ENCODE measurements at places on chromosomes 2 and 18.

DNA sequence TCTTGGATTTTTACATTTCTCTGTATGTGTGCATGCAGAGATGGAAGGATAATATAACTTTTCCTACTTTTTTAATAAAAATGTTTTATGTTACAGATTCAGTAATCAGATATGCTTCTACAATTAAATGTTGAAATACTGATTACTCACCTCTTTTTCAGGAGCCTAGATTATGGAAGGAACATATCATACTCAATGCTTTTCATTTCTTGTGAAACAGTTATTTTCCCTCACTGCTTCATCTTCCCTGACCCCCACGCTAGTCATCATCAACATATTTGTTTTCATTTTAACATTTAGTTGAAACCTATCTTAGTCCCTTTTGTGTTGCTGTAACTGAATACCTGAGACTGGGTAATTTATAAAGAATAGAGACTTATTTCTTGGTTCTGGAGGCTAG lies 190.7 kb downstream of the WDR7 start:
- DNase-seq = no peak

DNA sequence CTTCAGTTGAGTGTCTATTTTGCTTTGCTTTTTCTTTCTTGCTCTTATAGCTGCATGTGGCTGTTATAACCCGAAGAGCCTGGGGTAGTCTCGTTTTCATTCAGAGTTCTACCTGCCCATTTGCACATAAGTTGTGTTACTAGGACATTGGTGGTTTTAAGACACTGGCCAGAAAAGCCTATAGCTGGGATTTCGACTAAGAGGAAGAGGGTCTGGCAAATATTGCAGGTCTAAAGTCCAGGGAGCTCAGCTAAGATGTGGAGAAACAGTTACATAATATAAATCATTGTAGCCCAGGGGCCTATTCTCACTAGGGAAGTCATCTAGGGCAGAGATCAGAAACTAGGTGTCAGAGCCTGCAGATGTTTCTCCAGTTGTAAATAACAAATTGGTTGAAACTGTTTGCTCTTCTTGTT lies 120.8 kb downstream of the BABAM2 start:
- no peak for DNase-seq

DNA sequence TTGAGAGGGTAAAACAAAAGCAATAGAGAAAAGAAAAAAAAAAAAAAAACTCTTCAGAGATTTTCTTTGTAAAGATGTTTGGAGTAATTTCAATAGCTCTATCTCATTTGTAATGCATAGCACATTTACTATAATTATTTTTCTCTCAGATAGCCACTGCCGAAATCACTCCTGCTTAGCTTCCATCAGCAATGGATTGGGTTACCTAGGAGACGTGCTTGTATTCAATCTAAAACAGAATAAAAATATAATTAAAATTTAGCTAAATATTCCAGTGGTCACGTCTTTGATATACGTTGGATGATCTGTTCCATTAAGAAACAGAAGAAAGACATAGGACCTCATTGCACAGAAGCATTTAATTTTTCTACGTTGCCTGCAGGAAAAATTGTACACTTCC lies 1435.7 kb upstream of the DDX18 start:
- DNase-seq = no peak

DNA sequence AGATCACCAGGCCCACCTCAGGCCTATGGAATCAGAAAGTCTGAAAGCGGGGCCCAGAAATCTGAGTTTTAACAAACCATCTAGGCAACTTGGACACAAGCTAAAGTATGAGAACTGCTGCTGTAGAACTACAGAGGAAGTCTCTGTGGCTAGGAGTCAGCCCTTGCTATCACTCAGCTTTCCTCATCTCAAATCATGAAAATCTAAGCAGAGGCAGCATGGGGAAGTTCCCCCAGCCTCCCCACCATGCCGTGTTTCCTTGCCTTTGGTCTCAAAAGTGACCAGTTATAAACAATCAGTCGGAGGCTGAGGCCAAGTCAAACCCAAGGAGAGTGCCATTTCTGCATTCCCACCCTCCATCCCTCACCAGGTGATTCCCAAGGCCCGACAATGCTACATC lies 404.7 kb downstream of the BCL11A start:
- no peak for DNase-seq

GRCh38 chr2:207970147-207970825 lies 55.0 kb downstream of the PLEKHM3 start:
- DNase-seq = no peak

DNA sequence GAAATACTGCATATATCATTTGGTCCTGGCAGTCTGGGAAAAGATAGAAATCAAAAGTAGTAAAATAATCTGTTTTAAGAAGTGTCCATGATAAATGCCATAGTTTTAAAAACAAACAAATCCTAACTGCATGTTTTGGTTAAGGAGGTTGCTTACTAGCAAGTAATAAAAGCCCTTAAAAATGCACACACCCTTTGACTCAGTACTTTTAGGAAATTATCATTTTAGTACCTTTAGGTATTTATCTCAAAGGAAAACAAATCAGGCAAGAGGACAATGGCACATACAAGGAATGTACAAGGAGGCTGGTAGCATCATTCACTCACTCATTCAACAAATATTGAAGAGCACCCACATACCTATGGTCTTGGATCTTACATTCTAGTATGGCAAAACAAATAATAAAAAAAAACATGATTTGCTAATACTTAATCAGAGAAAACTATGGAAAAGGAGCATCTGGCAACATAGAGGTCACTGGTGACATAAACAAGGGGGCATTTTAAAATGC lies 67.6 kb downstream of the OLA1 start:
- no peak for DNase-seq

- DNase-seq = no peak
These were observed 21.5 kb downstream of the MTERF4 start for GRCh38 chr2:241080405-241081189.
